Activated naive CD8-positive, alpha-beta T cell treated with anti-CD3 and anti-CD28 coated beads, Interleukin-2, amount 10 ng/mL, durations not matched to agents 7 days and 5 days (primary cell): ENCODE measurements at places on chromosomes 12 and 14. TPM values are rescaled to one million over a fixed set of nuclear protein-coding genes. Genes with fewer than 3 reads are reported as not detected.
A peak's percentile ranks its signal among the peaks of the same experiment; 100 is the strongest.

KLHL33 gene
- 3.4 TPM for total RNA-seq

DNA sequence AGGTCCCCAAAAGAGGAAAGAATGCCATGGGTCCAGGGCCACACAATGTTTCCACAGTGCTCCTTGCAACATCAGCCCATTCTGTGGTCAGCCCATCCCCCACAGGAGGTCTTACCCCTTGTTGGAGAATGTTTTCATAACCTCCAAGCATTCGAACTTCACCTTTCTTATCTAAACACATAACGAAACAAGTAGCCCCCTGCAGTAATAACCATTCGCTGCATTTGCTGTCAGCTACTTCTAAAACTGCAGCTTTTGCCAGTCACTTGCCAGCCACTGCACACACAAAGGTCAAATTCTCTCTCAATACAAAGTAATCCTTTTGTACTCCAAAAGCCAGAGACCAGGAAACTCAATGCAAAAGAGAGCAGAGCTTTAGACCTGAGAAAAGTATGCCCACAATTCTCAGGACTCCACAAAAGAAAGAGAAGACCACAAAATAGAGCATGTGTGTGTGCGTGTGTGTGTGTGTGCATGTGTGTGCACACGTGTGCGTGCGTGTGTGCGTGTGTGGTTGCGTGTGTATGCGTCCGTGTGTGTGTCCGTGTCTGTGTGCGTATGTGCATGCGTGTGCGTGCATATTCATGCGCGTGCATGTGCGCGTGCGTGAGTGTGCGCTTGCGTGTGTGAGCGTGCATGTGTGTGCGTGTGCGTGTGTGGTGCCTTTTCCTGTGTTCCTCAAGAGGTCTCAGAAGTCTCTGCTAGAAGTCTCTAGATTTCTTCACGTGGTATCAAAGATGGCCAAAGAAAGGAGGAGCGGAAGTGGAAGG, 31.7 kb upstream of the NINJ2 start:
- H3K4me3 ChIP-seq: no peak overlapping the region
- peaks cover 24% of the 10 kb centered on the region for H3K4me1 ChIP-seq
- peaks cover 10% of the 10 kb centered on the region for H3K36me3 ChIP-seq
- peak overlapping the region; percentile 2 for H3K27ac ChIP-seq
- H3K27me3 ChIP-seq: no peaks in the 10 kb centered on the region
- DNase-seq: no peak

DNA sequence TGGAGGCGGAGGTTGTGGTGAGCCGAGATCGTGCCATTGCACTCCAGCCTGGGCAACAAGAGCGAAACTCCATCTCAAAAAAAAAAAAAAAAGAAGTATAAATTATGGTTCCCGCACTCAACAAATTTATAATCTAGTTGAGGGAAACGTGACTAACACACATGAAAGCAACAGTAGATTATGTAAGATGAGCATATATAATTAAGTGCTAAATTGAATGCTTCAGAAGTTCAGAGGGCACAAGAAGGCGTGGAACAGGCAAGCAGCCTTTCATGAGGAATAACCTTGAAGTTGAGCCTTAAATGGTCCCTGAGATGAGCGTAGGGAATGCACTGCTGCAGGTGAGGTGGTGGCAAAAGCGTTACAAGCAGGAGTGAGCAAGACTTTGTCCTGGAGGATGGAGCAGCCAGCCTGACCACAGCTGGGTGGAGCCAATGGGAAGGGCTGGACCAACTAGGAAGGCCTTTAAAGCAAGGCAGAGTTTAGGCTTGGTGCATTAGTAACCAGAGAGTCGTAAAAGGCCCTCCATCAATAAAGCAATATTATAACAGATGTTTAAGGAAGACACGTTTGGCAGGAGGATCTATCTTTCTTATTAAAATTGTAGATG, 30.6 kb upstream of the TUBA1A start:
- peaks cover 6% of the 10 kb centered on the region for H3K27me3 ChIP-seq
- no peaks in the 10 kb centered on the region for H3K36me3 ChIP-seq
- no peak overlapping the region for H3K4me3 ChIP-seq
- DNase-seq: no peak
- H3K4me1 ChIP-seq: peaks cover 3% of the 10 kb centered on the region

DNA sequence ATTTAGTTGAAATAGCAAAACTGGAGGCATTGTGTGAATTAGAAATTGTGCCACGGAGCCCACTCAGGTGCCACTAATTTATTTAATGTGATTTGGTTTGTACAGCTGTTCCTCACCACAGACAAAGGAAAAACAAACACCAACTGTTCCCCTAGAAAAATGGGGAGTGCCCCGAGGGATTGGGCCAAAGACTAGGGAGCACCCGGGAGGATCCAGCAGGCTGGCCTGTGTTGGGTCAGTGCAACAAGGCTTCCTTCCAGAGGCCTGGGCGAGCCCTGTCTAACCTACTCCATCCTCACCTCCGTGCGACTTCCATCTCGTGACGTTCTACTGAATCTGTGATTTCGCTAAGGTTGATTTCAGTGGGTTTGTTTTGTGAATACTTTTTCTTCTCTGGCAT, 206.2 kb downstream of the CHST11 start:
- no peak overlapping the region for H3K4me3 ChIP-seq
- H3K4me1 ChIP-seq: peaks cover 20% of the 10 kb centered on the region
- H3K27me3 ChIP-seq: no peaks in the 10 kb centered on the region
- peaks cover 17% of the 10 kb centered on the region for H3K36me3 ChIP-seq

GRCh38 chr12:21528953-21529352, 2.9 kb downstream of the SPX start:
- no peak for DNase-seq
- no peak overlapping the region for H3K27ac ChIP-seq
- H3K4me1 ChIP-seq: peaks cover 4% of the 10 kb centered on the region
- no peaks in the 10 kb centered on the region for H3K36me3 ChIP-seq
- H3K4me3 ChIP-seq: no peak overlapping the region

DNA sequence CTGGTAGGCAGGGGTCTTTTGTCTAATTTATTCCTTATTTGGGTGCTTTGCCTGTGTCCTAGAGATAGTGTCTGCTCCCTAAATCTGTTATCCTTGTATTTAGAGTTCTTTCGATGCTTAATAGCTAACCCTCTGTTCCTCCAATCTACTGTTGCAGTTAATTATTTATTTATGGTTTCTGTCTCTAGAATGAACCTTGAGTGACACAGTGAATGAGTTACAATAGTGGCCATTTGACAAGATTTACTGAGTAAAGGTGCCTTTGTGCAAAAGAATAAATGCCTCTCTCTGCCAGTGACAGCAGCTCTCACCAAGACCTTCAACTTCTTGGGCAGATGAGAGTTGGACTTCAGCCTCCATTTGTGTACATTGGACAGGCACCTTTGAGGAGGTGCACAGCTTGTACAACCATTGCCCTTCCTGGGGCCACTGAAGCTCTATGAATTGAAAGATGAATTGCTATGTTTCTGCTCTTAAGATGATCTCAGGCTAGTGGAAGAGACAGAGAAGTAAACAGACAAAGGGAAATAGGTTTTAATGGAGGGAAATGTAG, 165.9 kb downstream of the DERA start:
- H3K27me3 ChIP-seq: peaks cover 3% of the 10 kb centered on the region
- no peak for DNase-seq
- H3K4me1 ChIP-seq: no peaks in the 10 kb centered on the region
- H3K27ac ChIP-seq: no peak overlapping the region
- H3K4me3 ChIP-seq: no peak overlapping the region

GRCh38 chr14:22460461-22461195, 128.4 kb downstream of the DAD1 start:
- no peak overlapping the region for H3K4me3 ChIP-seq
- no peak overlapping the region for H3K27ac ChIP-seq
- no peaks in the 10 kb centered on the region for H3K36me3 ChIP-seq
